Caudate nucleus (tissue), 63 donors: ENCODE measurements at places on chromosomes 2 and 18.

DNA sequence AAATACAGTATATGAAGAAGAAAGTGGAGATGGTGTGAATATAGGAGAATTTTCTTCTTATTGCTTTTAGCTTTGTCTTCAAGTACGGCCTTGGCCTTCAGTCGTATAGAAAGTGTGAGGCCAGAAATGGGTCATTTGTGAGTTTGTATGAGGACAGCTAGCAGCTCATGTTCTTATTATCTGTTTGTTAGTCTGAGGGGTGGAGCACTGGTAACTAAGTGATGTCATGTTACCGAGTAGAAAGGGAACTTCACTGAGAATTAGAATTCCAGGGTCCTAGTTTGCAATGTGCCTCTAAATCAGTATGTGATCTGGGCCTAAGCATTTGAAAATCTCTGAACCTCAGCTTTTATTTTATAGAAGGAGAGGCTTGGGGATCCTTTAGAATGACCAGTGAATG, 588.6 kb downstream of the NRXN1 start:
- DNase-seq = no peak

DNA sequence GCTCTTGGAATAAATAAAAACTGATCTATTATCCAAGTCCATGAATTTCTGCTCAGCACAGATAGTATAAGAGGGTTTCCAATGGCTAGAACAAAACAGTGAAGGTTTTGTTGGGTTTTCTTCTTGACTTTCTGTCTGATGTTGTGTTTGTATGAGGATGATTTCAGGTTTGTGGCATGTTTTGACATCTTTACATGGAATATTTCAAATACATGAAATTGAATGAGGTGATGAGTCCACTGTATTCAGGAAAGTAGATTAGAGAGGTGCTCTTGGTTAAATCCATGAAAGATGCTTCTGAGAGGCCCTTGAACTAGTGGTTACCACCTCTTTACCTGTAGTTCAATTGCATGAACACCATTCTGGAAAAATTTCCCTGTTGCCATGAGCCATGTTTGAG, 84.3 kb downstream of the RAPGEF4 start:
- no peak for DNase-seq

DNA sequence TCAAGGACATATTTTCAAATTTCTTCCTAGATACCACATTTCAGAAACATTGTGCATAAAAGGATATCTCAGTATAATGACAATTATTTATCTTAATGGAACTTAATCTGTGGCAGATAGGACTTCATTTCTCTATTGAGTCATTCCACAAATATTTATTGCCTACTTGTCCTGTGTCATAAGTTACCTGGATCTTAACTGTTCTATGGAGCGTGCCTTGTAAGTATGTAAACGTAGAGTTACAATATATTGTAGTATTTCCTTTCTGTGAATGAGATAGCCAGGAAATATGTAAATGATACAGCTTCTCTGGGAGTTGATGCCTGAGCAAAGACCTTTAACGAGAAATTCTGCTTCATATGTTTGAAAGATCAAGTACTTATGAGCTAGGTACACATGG, 2.5 kb downstream of the AGFG1 start:
- no peak for DNase-seq

DNA sequence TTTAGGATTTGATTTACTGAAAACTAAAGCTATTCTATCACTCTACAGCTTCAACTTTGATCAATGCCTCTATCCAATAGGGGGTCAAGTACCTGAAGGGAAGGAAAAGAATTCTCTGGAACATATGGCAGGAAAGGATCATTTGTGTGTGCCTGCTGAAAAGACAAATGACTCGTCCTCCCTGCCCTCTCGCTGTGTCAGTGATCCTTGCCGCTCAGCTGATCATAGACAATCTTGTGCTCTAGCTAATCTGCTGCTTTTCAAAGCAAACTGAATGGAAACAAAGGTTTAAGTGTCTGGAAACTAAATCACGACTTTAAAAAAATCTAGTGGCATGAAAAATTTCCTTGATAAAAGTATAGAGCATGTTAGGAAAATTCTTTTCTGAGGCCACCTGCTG, 75.6 kb upstream of the CPO start:
- no peak for DNase-seq

DNA sequence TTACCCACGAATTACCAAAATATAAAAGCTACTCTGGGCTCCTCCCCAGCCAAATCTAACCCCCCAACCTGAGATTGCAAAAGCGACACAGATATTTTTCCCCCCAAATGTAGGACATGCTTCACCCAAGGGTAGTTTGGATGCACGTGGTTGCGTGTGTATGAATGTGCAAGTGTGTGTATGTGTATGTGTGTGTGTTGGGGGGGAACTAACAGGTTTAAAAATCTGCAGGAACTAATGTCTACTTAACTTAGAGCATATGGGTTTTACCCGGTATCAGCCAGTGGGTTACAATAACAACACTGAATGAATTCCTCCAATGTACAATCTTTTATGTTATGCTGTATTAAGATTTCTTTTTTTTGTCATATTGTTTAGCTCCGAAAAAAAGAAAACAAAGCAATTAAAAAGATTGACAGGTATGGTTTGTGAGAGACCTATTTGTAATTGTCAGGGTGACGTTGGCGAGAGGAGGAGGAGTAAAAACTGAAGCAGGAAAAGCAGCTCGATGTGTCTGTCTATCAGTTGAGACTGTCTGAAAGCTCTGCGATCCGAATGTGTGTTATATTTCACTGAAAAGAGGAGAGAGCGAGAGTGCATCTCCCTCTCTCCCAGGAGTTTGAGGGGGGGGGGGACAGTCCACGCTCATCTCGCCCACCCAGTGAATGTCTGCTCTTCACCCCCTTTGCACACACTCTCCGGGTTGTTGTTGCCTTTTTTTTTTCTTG, at the start of gene TSHZ1:
Gene TSHZ1 (plus strand): TSS at position 524 of the 728 bp plus-strand sequence. CDS start 1,080 bp downstream, outside the sequence.
- DNase-seq = peak; percentile 57

DNA sequence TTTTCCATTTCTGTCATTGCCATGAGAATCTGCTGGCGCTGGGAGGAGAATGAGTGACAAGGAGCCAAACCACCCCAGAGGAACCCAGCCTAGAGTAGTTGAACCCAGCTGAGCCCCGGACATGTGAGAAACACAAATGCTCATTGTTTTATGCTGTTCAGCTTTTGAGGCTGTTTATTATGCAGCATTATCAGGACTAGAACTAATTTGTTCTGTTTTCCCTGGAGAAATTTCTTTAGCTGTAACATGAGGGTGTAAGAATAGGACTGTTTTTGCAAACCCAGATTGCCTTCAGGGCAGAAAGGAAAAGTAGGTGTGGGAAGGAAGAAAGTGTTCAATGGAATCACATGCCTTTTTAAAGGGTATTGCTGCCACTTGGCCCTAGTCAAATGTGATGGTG, 28.5 kb upstream of the DOCK10 start:
- DNase-seq = peak; percentile 58

DNA sequence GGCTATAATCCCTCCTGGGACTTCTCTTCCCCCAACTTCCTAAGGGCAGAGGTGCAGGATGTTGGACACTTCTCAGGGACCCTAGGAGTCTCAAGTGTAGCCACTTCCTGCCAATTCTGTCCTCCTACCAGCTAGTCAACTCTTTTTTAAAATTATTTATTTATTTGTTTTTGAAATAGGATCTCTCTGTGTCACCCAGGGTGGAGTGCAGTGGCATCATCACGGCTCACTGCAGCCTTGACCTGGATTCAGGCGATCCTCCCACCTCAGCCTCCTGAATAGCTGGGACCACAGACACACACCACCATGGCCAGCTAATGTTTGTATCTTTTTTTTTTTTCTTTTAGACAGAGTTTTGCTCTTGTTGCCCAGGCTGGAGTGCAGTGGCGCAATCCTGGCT, 11.5 kb downstream of the SFTPB start:
- no peak for DNase-seq

GRCh38 chr2:233143700-233144331, 83.7 kb downstream of the INPP5D start:
- DNase-seq = no peak

DNA sequence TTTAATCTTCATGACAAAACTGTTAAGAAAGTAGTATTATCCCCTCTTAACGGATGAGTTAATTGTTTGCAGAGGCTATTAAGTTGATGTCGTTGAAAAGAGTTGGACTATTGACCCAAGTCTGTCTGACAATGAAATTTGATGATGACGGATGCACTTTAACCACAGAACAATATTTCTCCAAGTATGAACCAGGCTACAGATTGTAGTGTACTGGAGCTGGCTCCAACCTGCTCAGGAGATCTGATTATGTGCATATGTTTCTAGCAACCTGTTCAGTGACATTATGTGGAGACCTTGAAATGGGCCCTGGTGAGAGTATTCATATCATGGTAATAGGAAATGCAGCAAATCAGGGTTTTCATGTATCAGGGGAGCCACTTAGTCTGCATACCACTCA, 174.1 kb downstream of the CDH7 start:
- no peak for DNase-seq

DNA sequence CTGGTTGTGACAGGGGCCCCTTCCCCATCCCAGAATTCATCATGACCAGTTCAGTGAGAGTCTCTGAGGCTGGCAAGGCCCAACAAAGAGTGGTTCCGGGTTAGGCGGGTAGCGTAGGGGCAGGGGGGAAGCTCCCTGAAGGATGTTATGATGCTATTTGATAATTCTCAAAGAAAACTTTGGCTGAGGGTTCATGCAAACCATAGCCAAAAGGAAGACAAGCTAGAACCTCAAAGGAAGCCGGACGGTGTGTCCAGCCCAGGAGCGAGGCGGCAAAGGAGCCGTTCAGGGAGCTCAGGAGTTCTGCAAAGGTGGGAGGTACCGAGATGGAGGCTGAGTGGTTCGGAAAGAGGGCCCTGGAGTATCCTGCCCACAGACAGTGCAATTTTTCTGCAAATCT, 226.8 kb upstream of the RAB6C start:
- DNase-seq = no peak
